ENCODE measurements at places on chromosomes 5 and 9. TPM values are rescaled to one million over a fixed set of nuclear protein-coding genes. Genes with fewer than 3 reads are reported as not detected.

The ERP44 gene
- 30.2 TPM for total RNA-seq

The IER5L gene
- 9.1 TPM for total RNA-seq

DNA sequence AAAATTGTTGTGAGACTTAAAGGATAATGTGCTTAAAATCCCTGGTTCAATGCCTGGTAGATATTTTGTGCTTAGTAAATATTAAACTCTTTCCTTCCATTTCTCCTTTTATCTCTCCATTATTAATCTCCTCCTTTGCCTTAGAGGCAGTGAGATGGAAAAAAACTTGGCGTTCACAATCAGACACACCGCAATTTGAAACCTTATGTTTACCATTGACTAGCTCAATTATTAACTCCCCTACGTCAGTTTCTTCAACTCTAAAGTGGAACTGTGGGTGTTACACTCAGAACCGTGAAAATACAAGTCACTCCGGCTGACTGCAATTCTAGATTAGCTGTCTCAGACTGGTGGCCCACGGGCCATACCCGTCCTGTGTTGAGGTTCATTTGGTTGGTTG, 327.2 kb downstream of the DEPDC1B start:
- no peak for DNase-seq

DNA sequence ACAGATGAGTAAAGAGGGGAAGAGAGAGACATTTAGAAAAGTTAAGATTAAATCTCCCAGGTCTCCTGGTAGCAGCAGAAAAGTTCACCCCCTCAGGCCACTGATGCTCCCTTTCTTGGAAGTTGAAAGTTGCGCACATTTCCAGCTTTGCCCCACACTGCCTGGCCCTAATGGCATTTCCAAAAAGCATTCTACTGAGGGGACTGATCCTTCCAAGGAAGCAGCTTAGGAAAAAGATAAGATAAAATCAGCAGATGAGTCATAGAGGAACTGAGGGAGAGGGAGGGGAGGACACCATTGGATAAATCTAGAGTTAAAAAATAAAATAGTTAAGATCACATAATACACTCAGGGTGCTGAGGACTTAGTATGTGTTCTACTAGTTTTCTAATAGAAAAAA, 67.6 kb upstream of the SLC12A2 start:
- DNase-seq: no peak

DNA sequence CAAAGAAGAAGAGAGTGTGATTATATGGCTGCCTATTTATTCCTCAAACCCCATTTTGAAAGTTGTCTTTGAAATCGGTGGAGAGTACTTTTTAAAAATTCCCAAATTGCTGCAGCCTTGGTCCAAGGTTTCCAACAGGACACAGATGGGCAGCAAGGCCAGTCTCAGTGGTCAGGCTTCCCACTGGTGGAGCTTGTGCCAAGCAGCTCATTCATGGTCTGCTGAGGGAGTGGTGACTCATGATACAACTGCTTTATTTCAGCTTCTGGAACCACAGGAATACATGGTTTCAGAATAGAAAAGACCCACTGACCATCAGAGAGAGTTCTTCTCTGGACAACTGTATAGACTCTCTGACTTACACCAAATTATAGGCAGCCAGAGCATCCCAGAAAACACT, 673.1 kb upstream of the KLF4 start:
- no peak for DNase-seq

All from colonic mucosa (tissue), 4 donors.